ENCODE measurements at places on chromosomes 11 and 22.

- no peak for DNase-seq
Measured at GRCh38 chr22:38452373-38453065, 2.5 kb downstream of the KCNJ4 start.

DNA sequence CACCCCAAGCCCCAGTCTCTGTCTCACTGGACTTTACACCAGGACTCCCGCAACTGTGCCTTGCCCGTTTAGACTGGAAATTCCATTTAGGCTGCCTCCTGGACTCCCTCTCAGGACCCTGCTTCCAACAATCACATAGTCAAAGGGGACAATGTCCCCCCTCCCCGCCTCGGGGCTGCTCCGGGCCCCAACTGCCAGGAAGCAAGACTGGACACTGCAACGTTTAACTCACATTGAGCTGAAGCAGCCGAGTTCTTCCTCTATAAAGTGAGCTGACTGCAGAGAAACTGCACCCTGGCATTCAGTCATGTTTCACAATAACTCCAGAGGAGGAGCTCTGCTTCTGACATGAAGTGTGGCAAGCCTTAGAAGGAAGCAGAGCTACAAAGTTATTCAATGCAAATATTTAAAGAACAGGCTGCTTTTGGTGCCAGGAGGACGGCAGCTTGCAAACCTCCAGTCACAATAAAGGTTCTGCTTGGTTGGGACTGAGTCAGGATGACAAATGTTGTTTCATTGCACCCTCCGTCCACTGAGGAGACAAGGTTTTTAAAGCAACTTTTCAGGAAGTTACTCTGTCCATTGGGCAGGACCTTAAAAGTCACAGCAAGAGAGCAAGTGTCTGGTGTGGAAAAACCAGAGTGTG, 19.9 kb downstream of the PACSIN2 start:
- DNase-seq = peak; percentile 93

- peak; percentile 61 for DNase-seq
Measured at GRCh38 chr11:36492724-36493304, 17.3 kb downstream of the TRAF6 start.

GRCh38 chr11:12871788-12872321, 137.3 kb upstream of the RASSF10 start:
- DNase-seq = peak; percentile 23

GRCh38 chr22:42978453-42979103, 36.4 kb downstream of the PACSIN2 start:
- peak; percentile 66 for DNase-seq

DNA sequence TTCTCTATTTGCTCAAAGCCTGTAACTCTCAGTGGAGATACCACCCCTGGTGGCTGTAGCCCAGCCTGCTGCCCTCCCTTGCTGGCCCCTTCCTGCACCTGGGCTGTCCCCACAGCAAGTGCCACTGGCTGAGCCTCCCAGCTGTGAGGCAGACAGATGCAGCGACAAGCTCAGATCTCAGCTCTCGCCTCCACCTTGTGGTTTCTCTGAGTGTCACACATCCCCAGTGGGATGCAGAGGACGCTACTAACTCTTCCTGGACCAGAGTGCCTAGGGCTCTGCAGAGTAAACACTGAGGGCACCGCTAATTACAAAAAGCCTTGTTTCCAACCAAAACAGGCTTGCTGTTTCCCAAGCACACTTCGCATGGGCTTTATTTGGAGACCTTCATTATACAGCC, 8.9 kb downstream of the YPEL1 start:
- DNase-seq = peak; percentile 31

- no peak for DNase-seq
Measured at GRCh38 chr22:47373648-47374272, 611.3 kb downstream of the TBC1D22A start.

DNA sequence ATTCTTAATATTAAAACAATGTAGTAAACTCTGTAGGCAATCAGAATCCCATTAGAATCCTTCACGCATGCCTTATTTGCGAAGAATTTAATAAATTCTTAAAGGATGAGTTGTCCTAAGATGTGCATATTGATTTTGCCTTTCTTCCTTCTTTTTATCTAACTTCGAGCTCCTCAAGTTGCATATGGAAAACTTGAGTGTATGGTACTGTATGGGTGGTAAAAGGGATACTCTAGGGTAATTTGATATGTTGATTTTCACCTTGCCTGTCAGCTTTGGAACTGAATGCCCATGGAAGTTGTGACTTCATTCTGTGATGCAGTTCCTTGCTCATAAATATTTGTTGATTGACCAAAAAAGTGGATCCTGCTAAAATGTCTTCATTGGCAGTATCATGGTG, 193.8 kb downstream of the DDX10 start:
- no peak for DNase-seq

GRCh38 chr11:77127920-77128691, at the start of gene MYO7A:
TSS of gene MYO7A (plus strand) at chr11:77128246. CDS start at chr11:77130635, 2,389 bp downstream.
- no peak for DNase-seq

DNA sequence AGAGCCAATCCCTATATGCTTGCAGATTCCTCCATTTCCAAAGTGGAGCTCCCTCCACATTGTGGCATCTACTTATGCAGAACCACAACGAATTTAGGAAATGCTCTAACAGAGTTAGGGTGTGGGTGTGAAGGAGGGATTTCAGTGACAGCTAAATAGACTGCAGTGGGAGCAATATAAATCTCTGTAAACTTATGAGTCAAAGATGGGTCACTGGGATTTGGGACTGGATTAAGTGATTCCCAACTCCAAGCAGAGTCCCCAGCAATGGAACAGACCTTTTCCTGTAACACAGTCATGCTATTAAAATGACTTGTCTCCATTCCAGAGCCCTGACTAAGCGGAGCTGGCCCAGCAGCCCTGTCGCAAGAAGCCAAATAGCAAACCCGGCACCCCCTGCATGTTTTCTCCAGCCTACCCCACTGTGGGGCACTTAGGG, 36.6 kb downstream of the RPL27A start:
- peak; percentile 88 for DNase-seq

DNA sequence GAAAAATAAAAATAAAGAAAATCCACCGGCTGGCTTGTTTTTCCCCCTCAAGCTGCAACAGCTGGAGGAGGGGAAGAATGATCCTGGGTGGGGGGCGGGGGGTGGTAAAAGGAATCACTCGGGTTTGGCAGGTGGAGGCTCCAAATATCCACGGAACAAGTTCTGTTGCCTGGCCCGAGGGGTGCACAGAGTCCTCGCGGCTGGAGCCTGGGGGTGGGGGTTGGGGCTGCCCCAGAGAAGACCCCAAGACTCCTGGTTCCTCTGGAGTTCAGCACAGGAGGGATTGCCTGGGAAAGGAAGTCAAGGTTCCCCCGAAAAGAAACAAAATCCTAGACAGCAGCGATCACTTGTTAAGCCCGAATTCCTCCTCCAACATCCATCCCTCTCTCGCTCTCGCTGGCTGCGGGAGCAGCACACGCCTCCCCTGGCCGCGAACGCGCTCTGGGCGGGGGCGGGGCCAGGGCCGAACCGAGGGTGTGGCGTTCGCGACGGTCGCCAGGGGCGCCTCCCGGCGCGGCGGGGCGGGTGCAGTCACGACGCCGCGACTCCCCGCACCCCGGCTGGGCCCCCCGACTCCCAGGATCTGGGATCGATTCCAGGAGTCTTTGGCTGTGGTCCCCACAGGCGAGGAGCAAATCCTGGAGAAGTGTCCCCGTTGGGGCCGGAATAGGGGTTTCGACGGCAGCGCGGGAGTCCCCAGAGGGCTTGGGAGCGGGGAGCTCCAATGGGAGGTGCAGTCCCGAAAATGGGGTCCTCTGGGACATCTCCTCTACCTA, at the start of gene KCNA4:
KCNA4 (minus strand) TSS at position 443 of the 776 bp plus-strand sequence. CDS start 4,352 bp downstream, outside the sequence.
- no peak for DNase-seq

GRCh38 chr11:61966734-61967115, 709 bp downstream of the FTH1 start:
- DNase-seq = peak; percentile 64

DNA sequence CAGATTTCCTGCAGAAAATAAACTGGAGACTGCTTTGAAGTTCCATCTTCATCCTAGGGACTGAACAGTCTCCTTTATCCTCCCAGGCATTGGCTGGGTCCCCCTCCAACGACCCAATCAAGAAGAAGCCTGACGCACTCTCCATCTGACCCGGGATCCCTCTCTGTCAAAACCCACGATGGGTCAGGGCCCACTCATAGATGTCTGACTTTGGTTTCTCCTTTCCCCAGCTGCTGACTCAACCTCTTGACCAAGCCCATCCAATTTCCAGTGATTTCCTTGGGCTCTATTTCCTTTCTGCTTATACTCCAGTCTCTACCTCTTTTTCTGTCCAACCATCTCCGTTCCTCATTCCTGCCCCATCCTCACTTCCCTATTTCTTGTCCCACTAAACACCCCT, 189.7 kb downstream of the MIAT start:
- no peak for DNase-seq
